ENCODE measurements at places on chromosomes 5 and 9.

- DNase-seq = no peak
Observed at GRCh38 chr5:19986031-19986619, 1.9 kb downstream of the CDH18 start.

DNA sequence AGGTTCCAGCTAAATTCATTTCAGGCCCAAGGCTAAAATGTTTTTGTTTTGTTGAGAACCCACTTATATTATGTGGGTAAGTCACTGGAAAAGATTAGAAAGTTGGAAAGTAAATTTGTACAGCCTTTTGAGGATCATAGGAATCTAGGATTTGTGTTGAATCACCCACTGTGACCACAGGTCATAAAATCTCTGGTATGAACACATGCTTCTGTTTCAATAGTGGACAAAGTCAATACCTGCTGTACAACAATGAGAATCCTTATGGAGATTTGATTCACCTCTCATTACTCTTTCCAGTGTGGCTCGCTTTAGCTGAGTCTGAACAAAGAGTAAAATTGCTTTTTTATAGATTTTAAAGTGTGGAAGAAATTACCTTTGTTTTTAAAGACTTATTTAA, 369.5 kb downstream of the TMEM167A start:
- DNase-seq = no peak

GRCh38 chr9:135902655-135903357, 4.5 kb downstream of the CAMSAP1 start:
- DNase-seq = no peak

- DNase-seq = no peak
Observed at GRCh38 chr5:74140409-74140808, 500.1 kb downstream of the ENC1 start.

- no peak for DNase-seq
Observed at GRCh38 chr5:141853895-141854626, 24.1 kb downstream of the PCDH1 start.

DNA sequence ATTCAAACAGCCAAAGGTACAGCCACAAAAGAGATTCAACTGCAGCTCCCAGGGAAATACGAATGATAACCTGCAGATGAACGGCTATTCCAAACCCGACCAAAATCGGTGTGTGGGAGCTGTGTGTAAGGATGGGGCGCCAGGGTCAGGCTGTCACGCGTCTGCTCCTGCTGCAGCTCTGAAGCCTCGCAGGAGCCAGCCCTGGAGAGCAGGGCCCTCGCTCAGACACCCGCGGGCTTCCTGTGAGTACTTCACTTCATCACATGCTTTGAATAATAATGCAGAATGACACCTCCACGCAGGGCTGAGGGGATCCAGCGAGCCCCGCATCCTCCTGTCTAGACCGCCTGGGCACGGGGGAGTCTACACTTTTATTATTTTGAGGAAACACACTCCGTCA, 307.5 kb upstream of the IRX2 start:
- DNase-seq = no peak

DNA sequence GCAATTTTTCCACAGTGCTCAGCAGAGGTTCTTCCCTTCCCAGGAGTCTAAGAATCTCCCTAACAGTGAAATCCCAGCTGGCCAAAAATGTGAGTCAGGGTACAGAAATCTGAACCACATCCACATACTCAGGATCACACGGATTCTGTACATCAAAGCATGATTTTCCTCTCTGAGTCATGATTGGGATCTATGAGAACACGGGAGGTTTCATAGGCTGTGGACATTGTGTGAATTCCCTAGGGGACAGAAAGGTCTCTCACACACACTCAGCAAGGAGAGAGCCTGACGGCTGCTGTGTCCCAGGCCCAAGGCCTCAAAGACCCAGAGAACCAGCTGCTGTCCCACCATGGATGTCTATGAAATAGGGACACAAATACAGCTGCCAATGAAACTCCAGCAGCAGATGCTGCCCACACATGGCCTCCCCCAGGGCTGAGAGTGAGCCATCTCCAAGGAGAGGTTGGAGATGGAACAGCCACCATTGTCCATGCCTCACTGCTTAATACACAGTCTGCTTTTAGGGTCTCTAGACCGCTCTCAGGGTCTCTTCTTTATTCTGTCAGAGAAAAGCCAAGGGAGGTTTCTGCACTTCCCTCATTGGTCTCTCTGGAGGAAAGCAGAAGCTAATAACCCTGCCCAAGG, 102.7 kb downstream of the ADAMTS12 start:
- DNase-seq = no peak

DNA sequence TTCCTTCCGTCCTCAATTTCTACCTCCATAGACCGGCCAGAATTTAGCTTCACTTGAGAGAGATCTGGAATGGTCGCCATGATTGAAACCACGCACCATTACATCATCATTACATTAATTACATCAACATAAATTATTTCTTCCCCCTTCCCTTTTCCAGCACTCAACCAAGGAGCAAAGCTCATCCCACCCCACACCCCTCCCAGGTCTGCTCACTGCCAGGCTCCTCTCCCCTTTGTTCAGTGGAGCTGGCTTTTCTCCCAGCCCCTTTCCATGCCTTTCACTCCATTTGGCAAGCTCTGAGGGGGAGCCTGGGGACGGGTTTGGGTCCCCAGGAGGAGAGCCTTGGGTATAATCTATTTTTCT, 8.4 kb downstream of the RACK1 start:
- DNase-seq = no peak

Measured in hematopoietic multipotent progenitor cell treated with erythropoietin and hydrocortisone succinate and interleukin-3 and kit ligand, for 6 days (in vitro differentiated cells).